ENCODE measurements at places on chromosomes 1 and 21. TPM values are rescaled to one million over a fixed set of nuclear protein-coding genes. Genes with fewer than 3 reads are reported as not detected.

Gene NECTIN4
- total RNA-seq = 50.0 TPM

Gene C1orf210
- 3.9 TPM for total RNA-seq

Gene TMEM82
- not detected for total RNA-seq

Gene CAPN9
- not detected for total RNA-seq

Gene SMIM1
- total RNA-seq = 0.79 TPM

Gene STX12
- 30.5 TPM for total RNA-seq

Gene URB2
- 10.4 TPM for total RNA-seq

Gene CCDC185
- total RNA-seq = not detected

Gene C1orf141
- total RNA-seq = not detected

Gene ERMAP
- total RNA-seq = 4.1 TPM

Gene ANKRD34A
- total RNA-seq = 0.28 TPM

Gene HNRNPU
- total RNA-seq = 336 TPM

Gene NUAK2
- total RNA-seq = 18.8 TPM

Gene GRIK3
- total RNA-seq = not detected

Gene APH1A
- total RNA-seq = 117 TPM

Gene KCNE2
- not detected for total RNA-seq

Gene MYBPH
- not detected for total RNA-seq

Gene RUNX1
- total RNA-seq = 14.6 TPM

Gene CACNA1S
- not detected for total RNA-seq

Gene PSEN2
- 10.1 TPM for total RNA-seq

Gene TSTD1
- 112 TPM for total RNA-seq

Gene TIPRL
- 19.2 TPM for total RNA-seq

Gene MPL
- not detected for total RNA-seq

Gene VSIG8
- total RNA-seq = 0.05 TPM

Gene COX20
- 24.6 TPM for total RNA-seq

Gene SH2D1B
- total RNA-seq = not detected

Gene KIAA1614
- total RNA-seq = 0.21 TPM

Gene CELA3B
- not detected for total RNA-seq

All from airway epithelial cell (primary cell).